ENCODE measurements at places on chromosomes 2 and 18.

- no peak for DNase-seq
Observed at GRCh38 chr2:144587306-144587705, 67.4 kb upstream of the ZEB2 start.

DNA sequence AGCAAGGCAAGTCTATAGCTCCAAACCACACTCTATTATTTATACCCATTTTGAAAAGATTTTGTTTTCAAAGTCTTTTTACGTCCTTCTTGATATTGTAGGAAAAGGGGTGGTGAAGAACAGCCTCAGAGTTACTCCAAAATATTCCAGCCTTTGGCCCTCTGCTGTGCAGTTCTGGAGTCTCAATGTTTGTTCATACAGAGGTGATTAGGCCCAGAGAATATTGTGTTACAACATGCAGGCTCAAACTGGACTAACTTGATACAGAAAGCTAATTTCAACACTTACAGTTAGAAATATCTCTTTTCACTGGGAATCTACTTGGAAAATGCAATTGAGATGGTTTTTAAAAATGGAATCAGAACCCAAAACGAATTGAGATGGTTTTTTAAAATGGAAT is 40.4 kb upstream of the SLC25A52 start:
- DNase-seq = no peak

DNA sequence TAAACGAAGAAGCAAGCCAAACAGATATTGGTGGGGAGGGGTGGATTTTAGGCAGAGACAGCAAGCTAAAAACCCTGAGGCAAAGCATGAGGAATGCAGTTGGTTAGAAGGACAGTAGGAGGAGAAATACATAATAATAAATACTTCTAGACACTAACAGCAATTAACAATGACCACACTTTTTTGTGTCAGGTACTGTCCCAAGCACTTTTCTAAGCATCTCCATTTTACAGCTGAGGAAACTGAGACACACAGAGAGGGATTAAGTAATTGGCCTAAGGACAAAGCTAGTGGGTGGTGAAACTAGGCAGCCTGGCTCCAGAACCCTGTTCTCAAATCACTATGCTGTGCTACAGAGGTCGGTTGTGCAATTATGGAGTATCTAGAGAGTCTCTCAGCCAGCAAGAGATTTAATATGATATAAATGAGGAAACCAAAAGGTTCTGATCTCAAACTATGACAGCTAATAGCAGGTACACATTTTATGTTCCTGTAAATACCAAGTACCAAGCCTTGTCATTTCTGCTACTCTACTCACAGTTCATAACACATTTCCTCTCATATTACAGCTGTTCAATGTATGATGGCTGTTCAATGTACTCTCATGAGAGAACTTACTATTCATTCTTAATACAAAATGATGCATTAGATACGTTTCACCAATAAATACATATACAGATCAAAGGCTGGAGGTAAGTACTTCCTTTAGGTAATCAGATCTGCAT is 5.3 kb downstream of the MAP4K3 start:
- DNase-seq = no peak

DNA sequence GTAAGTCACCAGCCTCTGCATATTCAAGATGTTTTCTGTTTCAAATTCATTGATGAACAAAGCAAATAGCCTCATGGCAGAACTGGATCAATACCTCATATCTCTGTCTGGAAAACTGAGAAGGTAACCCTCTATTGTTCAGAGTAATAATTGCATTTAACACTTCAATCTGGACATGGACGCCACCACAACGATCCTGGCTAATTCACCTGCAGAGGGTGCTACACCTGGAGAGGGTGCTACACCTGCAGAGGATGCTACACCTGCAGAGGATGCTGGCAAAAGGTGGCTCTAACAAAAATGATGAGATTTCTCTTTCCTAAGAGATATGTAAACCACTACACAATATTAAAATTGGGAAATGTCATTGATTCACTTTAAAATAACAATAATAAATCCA is 183.1 kb upstream of the HNRNPA3 start:
- DNase-seq = no peak

DNA sequence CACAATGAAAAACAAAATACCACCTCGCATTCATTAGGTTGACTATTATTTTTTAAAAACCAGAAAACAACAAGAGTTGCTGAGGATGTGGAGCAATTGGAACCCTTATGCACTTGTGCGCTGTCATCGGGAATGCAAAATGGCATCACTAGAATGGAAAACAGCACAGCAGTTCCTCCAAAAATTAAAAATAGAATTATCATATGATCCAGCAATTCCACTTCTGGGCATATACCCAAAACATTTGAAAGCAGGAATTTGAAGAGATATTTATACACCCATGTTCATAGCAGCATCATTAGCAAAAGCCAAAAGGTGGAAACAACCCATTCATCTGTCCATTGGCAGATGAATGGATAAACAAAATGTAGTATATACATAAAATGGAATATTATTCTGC is 11.9 kb upstream of the NMUR1 start:
- DNase-seq = peak; percentile 29

- no peak for DNase-seq
Observed at GRCh38 chr2:156673333-156673615, 237.1 kb downstream of the GPD2 start.

DNA sequence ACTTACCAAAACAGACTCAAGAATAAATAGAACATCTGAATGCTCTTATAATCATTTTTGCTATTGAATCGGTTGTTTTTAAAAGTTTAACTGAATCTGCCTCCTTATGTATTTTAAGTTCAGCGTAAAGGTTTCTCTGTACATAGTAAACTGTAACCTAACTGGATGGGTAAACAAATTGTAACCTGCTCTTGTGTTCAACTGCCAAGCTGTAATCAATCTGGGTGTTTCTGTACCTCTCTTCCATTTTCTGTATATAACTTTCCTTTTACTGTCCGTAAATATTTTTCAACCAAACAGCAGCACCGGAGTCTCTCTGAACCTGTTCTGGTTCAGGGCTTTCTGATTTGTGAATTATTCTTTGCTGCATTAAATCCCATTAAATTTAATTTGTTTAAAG is 27.6 kb upstream of the DNAH7 start:
- DNase-seq = no peak

DNA sequence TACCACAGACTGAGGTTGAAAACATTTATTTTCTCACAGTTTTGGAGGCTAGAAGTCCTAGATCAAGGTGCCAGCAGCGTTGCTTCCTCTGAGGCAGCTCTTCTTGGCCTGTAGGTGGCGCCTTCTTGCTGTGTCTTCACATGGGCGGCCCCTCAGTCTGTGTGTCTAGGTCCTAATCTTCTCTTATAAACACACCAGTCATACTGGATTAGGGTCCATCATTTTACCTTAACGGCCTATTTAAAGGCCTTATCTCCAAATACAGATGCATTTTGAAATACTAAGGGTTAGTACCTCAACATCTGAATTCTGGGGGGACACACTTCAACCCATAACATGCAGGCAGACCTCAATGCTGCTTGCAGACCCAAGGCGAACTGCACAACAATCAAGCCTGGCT is 4.4 kb upstream of the RMC1 start:
- peak; percentile 74 for DNase-seq

- peak; percentile 68 for DNase-seq
Observed at GRCh38 chr2:178008636-178009289, 63.8 kb downstream of the PDE11A start.

DNA sequence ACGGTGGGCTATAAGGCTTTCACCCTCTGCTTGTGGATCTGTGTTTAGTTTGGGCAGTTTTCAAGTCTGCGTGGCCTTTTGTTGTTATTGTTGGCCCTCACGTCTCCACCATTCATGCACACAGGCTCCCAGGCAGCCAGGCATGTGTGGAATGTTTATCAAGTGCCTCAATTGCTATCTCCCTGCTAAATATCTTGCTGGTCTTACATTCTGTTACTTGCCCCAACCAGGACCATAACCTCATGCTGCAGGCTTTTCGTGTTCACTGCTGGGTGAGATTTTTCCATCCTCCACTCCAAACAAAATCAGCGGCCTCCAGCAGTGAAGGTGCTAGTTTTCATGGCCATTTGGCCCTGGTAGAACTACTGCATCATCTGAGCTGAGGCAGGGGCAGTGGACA is 63.0 kb upstream of the DSC1 start:
- DNase-seq = peak; percentile 38

DNA sequence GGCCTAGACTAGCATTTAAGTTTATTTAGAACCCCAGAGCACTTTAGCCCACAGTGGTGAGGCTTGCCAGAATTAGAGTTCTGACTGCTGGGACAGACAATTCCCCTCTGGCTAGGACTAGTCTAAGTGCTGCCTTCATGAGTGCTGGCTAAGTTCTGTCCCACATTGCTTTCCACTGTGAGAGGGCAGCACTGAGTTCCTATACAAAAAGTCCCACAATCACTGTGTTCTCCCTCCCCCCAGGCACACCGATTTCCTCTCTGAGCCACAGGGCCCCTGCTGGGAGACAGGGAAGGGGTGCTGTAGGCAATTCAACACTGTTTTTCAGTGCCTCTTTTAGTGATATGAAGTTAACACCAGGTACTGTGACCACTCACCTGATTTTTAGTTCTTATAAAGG is 310.9 kb downstream of the DLGAP1 start:
- no peak for DNase-seq

- DNase-seq = no peak
Observed at GRCh38 chr2:239093542-239093941, 245.7 kb downstream of the TWIST2 start.

- DNase-seq = peak; percentile 23
Observed at GRCh38 chr2:61707984-61708852, 145.6 kb downstream of the FAM161A start.

DNA sequence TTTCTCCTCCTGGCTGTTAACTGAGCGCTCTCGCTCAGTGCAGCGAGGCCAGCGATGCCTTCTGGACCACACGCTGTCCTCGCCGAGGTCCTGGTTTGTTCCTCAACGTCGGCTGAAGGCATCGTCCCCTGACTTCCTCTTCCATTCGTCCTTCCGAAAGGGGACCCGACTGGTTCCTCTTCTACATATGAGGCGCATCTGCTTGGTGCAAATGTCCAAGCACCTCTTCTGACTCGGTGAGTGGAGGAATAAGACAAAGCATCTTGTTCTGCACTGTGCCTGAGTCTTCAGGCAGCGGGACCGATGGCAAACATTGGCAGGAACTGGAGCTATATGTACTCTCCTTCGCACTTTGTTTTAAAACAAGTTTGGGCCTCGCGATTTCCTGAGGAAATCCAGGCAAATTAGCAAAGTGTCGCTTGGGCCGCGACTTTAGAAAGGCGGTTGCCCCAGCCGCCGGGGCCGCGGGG is 621 bp upstream of the KCNS3 start:
- peak; percentile 6 for DNase-seq

DNA sequence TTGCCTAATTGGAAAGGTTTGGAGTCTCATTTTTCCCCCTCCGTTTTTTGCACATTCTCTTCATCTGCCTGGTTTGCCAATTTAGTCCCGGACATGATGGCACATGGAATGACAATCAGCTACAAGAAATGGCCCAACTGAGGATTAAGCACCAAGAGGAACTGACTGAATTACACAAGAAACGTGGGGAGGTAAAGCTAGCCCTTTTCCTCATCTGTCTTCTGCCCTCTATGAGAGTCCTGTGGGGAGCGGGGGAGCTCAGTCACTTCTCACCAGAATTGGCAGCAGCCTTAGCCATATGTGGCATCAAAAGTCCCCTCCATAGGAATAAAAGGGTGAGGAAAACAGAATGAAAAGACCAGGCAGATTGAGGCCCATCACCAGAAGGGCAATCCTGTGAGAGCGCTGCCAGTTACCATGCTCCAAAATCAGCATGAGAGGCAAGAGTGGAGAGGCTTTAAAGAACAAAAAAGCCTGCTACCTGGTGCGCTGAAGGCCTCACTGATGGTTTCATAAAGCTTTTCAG is 11.6 kb downstream of the ATG16L1 start:
- no peak for DNase-seq

GRCh38 chr2:39146630-39147029 is 25.8 kb upstream of the SOS1 start:
- DNase-seq = no peak

GRCh38 chr2:98461498-98462049 is 16.9 kb downstream of the INPP4A start:
- no peak for DNase-seq

GRCh38 chr2:85367180-85367579 is 12.6 kb downstream of the ELMOD3 start:
- no peak for DNase-seq

DNA sequence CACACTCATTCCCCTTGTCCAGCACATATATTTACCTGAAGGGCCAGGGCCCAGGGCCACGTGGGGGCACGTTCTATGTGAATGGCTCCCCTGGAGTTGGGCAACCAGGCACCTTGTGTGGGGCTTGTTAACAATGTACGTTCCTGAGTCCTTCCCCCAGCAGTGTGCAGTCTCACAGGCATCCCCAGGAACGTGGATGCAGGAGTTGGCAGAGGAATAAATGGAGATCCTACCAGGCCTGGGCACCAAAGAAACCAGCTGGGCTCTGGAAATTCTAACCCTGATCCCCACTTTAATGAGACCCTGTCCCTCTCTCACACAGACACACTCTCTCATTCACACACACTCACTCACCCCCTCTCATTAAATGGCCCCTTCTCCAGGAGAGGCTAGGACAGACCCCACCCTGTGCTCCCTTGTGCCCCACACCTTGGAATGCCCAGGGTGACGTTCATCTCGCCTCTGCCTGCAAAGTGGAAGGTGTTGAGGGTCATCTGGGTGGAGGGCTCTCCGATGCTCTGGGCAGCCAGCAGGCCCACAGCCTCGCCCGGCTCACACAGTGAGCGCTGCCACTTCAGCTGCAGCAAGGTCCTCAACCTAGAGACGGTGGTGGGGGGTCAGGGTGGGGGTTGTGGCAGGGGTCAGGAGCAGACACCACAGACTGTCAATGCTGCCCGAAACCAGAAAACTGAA is 65.6 kb downstream of the POLR1A start:
- DNase-seq = no peak

GRCh38 chr18:39622431-39622830 is 2056.8 kb upstream of the CELF4 start:
- DNase-seq = peak; percentile 26

DNA sequence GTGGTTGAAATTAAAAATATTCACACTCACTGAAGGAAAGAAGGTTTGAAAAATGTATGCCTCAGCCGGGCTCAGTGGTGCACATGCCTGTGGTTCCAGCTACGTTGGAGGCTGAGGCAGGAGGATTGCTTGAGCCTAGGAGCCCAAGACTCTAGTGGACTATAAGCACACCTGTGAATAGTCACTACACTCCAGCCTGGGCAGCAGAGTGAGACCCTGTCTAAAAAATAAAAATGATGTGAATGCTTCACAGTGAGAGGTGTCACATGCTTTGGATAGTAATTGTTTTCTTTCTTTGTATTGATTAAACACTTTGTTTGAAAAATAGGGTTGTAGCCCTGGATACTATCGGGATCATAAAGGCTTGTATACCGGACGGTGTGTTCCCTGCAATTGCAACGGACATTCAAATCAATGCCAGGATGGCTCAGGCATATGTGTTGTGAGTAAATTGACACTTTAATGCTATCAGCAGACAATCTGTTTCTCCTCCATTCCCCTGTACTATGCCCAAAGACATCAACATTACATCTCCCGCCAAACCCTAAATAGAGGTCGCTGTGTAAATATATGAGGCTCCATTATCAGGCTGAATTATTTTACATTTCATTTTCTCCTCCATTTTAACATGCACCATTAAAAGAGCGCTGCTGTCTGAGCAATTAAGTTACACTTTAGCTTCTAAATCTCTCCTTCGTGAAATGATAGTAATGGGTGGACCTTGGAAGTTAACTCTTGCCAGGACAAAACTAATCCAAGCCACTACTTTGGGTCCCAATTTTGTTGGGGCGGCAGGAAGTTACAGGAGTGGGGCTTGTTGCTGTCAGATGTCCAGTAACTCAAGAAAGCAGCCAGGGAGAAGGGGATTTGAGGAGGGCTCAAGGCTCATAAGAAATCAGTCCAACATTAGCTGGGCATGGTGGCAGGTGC is 138.3 kb upstream of the TTC39C start:
- DNase-seq = no peak

GRCh38 chr2:23666980-23667357 is 260.0 kb downstream of the ATAD2B start:
- no peak for DNase-seq
